Left lung (tissue), 14 donors: ENCODE measurements at places on chromosomes 11 and 22. TPM values are rescaled to one million over a fixed set of nuclear protein-coding genes. Genes with fewer than 3 reads are reported as not detected.

DNA sequence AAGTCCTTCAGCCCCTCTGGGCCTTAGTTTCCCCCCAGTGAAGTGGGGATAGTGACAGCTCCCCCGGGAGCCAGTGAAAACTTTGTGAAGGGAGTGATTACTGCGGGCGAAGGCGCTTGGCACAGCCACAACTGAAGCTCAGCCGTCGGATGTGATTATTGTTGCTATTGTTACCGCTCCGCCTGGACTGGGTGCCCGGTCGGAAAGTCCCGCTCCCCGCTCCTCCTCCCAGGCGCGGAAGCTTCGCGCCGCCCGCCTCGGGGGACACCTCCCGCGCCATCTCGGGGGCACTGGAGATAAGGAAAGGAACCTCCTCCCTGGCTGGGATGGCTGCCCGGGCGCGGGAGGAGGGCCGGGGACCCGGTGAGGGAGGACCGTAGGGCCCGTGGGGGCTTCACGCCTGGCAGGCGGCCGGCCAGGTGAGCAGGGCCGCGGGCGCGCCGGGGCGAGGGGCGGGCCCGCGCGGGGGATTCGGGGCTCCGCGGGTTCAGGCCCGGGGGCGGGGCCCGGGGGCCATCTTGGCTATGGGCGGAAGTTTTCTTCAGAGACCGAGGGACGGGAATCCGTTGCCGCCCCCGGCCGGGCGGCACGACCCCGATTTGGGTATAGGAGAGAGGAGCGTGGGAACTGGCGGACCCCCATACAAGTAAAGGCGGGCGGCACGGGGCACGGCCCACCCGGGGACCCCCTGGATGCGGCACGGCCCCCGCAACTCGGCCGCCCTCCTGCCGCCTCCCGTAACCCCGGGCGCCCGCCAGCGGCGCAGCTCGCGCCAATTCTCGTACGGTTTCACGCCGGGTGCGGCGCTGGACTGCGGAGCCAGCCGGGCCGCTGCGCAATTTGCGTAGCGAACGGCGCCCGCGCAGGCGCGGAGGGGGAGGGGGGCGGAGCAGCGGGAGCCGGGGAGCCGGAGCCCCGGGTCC is at the start of gene GPR137:
Gene GPR137, plus strand, starts transcription at position 887 of the 923 bp plus-strand sequence. CDS start 677 bp downstream, outside the sequence.
- H3K4me1 ChIP-seq = peaks cover 29% of the 10 kb centered on the region
- H3K36me3 ChIP-seq = peaks cover 21% of the 10 kb centered on the region
- H3K27me3 ChIP-seq = peaks cover 4% of the 10 kb centered on the region
- peak within 1 kb of the TSS; percentile 91 for H3K27ac ChIP-seq
- DNase-seq = peak; percentile 90

Gene CCDC116
- 0.26 TPM for total RNA-seq

Gene APOL4
- total RNA-seq = 8.5 TPM

Gene PTPN5
- 0.13 TPM for total RNA-seq

GRCh38 chr11:123903932-123904331 is 2.0 kb downstream of the OR8D4 start:
- H3K4me1 ChIP-seq = no peaks in the 10 kb centered on the region
- no peak overlapping the region for H3K27ac ChIP-seq
- H3K36me3 ChIP-seq = no peaks in the 10 kb centered on the region
- no peak for DNase-seq
- no peaks in the 10 kb centered on the region for H3K27me3 ChIP-seq

DNA sequence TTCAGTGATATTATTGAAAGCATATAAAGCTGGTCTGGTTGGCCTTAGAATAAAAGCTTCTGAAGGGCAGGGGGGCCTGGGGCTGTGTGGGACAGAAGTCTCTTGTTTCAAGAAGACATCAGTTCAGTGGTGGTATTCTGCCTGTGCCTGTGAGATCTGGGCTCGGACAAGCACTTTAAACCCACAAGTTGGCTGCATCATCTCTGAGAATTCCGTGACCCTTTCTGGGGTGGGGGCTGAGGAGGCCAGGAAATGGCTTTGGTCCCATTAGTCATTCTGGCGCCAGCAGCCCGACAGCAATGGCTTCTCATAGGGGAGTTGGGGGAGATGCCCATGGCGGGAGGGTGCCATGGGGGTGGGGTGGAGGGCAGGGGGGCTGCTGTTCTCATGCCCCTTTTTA is 104.1 kb downstream of the PKNOX2 start:
- H3K36me3 ChIP-seq = no peaks in the 10 kb centered on the region
- H3K27me3 ChIP-seq = no peaks in the 10 kb centered on the region
- DNase-seq = no peak

DNA sequence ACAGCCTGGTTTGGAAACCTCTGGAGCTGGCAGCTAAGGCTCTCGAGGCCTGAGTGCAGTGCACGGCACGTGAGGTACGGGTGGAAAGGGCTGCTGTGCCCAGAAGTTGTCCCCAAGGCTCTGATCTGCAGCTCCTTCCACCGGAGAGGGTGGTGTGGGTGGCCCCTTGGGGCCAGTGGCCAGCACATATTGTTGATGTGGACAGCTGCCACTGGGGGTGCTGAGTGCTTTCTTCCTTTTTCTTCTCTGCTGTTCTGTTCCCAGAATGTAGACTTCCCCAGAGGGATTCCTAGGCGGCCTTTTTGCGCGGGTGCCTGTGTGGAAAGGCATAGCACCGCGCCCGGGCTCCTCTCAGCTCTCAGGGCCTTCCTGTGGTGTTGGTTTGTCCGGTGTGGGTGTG is 1476.5 kb downstream of the TBC1D22A start:
- no peak overlapping the region for H3K4me3 ChIP-seq
- no peaks in the 10 kb centered on the region for H3K4me1 ChIP-seq
- no peaks in the 10 kb centered on the region for H3K36me3 ChIP-seq
- no peak for DNase-seq

DNA sequence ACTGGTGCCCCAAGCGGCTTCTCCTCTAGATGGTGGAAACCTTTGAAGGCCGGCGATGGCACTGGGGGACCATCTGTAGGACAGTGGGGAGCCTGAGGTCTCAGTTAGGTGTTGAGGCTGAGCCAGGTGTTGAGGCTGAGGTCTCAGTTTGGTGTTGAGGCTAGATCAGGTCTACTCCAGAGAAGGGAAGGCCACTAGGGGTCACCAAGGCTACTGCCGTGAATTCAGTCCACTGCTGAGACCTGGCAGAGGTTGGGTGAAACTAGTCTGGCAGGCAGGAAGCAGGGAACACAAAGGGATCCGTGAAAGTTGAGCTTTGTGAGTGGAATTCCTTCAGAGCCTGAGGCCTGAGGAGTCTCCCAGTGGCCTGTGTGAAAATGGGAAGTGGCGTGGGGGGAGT is 123.8 kb upstream of the FGF3 start:
- peaks cover 27% of the 10 kb centered on the region for H3K27me3 ChIP-seq
- no peak overlapping the region for H3K27ac ChIP-seq
- peaks cover 6% of the 10 kb centered on the region for H3K4me1 ChIP-seq

Gene MUC5B
- 33.4 TPM for total RNA-seq

Gene DBX1
- not detected for total RNA-seq

GRCh38 chr22:43006753-43007152 is 8.2 kb downstream of the PACSIN2 start:
- H3K27me3 ChIP-seq = no peaks in the 10 kb centered on the region
- peaks cover 77% of the 10 kb centered on the region for H3K4me1 ChIP-seq
- H3K27ac ChIP-seq = peak overlapping the region; percentile 42
- no peak for DNase-seq
- no peaks in the 10 kb centered on the region for H3K36me3 ChIP-seq

DNA sequence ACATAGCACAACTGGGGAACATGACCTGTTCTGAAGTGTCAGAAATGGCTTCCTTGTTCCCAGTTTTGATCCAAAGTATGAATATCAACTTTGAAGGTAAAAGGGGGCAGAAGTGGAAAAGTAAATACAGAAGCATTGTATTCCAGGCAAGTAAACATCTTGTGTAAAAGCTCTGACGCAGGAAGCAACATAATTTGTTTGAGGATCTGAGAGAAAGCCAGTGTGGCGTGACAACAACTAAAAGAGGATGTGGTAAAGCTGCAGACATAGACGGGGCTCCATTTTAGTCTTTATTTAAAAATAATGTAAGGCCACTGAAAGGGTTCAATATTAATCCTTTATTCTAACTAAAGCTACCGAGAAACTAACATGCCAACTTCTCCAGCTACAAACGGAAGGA is 310.2 kb downstream of the DLG2 start:
- no peaks in the 10 kb centered on the region for H3K27me3 ChIP-seq
- DNase-seq = no peak
- H3K27ac ChIP-seq = no peak overlapping the region
- no peaks in the 10 kb centered on the region for H3K36me3 ChIP-seq
- no peak overlapping the region for H3K4me3 ChIP-seq
- no peaks in the 10 kb centered on the region for H3K4me1 ChIP-seq

DNA sequence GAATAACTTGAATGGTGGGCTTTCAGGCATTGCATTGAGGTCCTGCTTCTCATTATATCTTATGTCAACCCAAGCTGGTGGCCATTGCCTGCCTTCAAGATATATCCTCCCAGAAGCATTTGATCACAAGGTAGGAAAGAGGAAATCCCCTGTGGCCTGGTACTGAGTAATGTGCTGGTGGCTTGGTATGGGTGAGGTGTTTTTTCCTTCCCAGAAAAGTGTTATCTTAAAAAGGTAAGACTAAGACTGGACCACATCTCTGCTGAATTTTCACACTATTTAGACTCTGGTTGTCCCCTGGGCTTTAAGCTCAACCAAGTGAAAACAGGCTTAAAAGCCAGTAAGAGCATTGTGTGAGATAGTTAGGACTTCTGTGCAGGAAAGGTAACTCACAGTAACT is 3.7 kb downstream of the INSC start:
- no peak for DNase-seq
- H3K4me3 ChIP-seq = no peak overlapping the region
- no peaks in the 10 kb centered on the region for H3K36me3 ChIP-seq
- H3K4me1 ChIP-seq = no peaks in the 10 kb centered on the region

Gene ELMOD1
- 1.0 TPM for total RNA-seq

DNA sequence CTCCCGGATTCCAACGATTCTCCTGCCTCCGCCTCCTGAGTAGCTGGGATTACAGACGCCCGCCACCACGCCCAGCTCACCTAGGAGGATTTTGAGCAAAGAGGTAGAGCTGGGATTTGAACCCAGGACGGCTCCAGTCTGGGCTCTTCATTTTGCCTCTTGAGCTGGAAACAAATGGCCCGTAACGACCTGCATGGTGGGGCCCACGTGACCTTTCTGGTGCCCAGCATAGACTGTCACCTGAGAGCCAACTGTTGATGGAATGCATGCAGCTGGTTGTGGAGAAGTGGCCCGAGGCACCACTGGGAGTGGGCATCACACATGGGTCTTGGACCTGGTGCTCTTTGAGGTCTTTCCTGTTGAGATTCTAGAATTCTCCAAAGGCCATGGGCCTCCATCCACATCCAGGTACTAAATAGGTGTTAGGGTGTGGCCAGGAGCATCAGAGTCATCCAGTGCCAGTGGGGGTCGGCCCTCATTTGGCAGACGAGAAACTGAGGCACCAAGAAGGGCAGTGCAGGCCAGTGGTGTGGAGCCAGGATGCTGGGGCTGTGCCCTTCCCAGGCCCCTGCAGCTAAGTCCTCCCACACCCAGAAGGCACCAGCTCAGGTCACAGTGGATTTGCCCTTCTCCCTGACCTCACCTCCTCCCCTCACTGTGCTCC is 3.9 kb downstream of the ATF4 start:
- no peak for DNase-seq
- peaks cover 60% of the 10 kb centered on the region for H3K36me3 ChIP-seq
- no peak overlapping the region for H3K4me3 ChIP-seq
- H3K27ac ChIP-seq = peak overlapping the region; percentile 83
- peaks cover 83% of the 10 kb centered on the region for H3K4me1 ChIP-seq

- H3K27ac ChIP-seq = no peak overlapping the region
- H3K4me1 ChIP-seq = peaks cover 4% of the 10 kb centered on the region
Observed at GRCh38 chr11:94401773-94402265, 600 bp upstream of the GPR83 start.

Gene TUBA8
- total RNA-seq = 0.87 TPM

Gene UBQLNL
- total RNA-seq = 0.50 TPM

Gene OR52A1
- not detected for total RNA-seq

- no peaks in the 10 kb centered on the region for H3K27me3 ChIP-seq
- H3K4me3 ChIP-seq = no peak overlapping the region
- H3K4me1 ChIP-seq = no peaks in the 10 kb centered on the region
- no peak overlapping the region for H3K27ac ChIP-seq
- H3K36me3 ChIP-seq = no peaks in the 10 kb centered on the region
Observed at GRCh38 chr22:30763815-30764673, 69.4 kb downstream of the OSBP2 start.

DNA sequence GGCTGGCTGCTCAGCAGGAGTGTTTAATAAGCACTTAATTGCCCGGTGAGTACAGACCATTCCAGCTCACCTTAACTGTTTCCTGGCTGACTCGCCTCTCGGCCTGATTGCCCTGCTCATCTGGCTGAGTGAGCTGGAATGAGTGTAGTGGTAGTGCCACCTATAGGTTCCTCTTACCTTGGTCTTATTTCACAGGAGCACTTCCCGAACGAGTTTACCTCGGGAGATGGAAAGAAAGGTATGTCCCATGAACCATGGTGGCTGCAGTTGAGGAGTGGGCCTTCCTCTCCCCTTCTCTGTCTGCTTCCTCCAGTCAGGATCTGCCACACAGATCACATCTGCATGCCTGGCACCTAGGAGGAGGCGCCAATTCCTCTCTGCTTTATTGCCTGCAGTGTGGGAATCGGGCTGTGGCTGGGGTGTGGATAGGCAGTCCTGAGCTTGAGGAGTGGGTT is 26.7 kb downstream of the UPB1 start:
- H3K4me3 ChIP-seq = no peak overlapping the region
- DNase-seq = peak; percentile 81
- no peak overlapping the region for H3K27ac ChIP-seq
- H3K36me3 ChIP-seq = no peaks in the 10 kb centered on the region

- no peaks in the 10 kb centered on the region for H3K36me3 ChIP-seq
- no peaks in the 10 kb centered on the region for H3K4me1 ChIP-seq
- no peak overlapping the region for H3K4me3 ChIP-seq
- H3K27ac ChIP-seq = no peak overlapping the region
- DNase-seq = no peak
- H3K27me3 ChIP-seq = no peaks in the 10 kb centered on the region
Observed at GRCh38 chr11:111098091-111098490, 147.4 kb upstream of the POU2AF2 start.

DNA sequence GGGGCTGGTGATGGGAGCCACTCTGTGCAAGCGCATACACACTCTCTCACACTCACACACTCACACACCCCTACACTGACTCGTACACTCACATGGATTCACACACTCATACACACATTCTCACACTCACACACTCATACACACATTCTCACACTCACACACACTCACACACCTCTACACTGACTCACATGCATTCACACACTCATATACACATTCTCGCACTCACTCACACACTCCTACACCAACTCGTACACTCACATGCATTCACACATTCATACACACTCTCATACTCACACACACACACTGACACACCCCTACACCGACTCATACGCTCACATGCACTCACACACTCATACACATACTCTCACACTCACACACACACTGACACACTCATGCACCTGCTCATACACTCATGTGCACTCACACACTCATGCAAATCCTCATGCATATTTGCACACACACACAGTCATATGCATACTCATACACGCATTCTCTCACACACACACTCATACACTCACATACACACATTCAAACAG is 5.1 kb downstream of the KRTAP5-11 start:
- H3K36me3 ChIP-seq = no peaks in the 10 kb centered on the region
- H3K4me1 ChIP-seq = peaks cover 6% of the 10 kb centered on the region
